ENCODE measurements at places on chromosomes 6 and 20.

- no peak for DNase-seq
These were observed 15.3 kb downstream of the PRL start for GRCh38 chr6:22281341-22282085.

DNA sequence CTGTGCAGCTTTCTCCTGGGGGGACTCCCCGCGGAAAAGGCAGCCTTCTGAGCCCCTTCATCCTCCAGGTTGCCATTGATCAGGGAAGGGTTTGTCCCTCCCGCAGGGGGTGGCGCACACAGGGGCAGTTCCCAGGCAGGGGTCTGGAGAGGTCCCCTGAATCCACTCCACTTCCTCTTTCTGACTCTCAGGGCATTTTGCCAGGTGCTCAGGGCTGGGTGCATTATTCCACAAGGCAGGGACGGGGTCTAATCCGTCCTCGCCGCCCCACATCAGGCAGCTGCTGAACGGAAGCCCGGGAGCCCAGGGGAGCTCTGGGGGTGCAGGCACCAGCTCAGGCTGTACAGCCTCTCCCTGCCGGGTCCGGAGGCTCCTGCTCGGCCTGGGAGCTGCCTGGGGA is 180.9 kb downstream of the TTLL2 start:
- no peak for DNase-seq

GRCh38 chr6:73329201-73329600 is 24.9 kb downstream of the DPPA5 start:
- no peak for DNase-seq

- DNase-seq, result no peak
These were observed 292.6 kb upstream of the PTCHD4 start for GRCh38 chr6:48403587-48403986.

DNA sequence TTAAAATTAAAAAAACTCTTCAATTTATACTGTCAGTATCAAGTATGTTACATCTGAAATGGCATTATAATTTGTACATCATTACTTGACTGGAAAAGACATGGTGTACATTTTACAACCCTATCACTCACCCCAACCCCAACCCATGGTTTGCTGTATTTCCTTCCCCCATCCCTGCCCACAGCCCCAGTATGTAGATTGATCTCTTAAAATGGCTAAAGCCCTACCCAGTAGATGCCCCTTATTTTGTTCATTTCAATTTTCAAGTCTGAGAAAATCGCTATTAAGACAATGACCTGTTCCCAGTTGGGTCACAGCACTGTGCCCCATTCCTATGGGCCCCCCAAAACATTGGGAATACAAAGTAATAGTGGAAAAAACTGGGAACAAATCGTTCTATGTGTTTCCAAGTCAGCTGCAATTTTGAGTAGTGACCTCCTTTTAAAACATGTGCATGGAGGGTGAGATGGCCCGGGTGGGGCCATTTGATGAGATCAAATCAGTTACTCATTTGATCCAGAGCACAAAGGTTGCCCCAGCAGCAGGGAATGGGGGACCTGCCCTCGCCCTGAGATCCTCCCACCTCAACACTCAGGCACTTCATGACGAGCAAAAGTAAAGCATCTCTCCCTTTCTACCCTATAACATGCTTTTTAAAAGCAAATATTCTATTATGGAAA is 13.3 kb downstream of the EZR start:
- DNase-seq, result no peak

DNA sequence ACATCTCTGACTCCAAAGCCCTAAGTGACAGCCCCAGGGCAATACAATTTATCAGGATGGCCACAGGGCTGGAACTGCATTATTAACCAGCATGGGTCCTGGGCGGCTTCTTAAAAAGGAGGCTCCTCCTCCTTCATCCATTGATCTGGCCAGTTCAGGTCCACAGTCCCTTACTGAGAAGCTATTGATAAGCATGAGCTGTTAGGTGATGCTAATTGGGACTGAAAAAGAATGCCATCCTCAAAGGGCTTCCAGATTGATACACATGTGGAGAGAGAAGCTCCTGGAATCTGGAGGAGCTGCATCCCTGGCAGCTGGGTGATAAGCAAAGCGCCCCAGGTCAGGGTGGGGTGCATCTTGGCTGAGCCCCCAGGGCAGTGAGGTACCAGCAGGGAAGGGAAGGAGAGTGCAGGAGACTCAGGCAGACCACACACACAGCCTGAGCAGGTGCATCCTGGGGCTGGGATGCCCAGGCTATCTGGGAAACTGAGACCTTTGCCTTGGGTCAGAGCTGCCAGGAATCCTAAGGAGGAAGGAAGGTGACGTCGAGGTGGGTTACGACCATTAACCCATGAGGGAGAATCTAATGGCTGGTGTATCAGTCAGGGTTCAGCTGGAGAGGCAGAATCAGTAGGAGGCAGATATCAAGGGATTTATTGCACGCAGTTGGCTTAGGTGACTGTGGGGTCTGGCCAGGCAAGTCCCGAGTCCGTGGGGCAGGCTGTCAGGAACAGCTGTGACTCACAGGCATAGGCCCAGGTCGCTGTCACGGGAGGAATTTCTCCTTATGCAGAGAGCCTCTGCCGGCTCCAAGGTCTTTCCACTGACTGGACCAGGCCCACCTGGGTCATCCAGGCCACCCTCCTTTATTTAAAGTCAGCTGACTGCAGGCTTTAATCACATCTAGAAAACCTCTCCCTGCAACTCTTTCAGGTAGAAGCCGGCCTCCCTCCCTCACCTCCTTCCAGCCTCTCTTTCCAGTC is 261.2 kb downstream of the BMP7 start:
- DNase-seq, result no peak

GRCh38 chr6:99434702-99435530 is 9.8 kb upstream of the PNISR start:
- DNase-seq, result peak; percentile 35
